ENCODE measurements at places on chromosomes 11 and 22. TPM values are rescaled to one million over a fixed set of nuclear protein-coding genes. Genes with fewer than 3 reads are reported as not detected.

The CNTF gene
- total RNA-seq, result 2.4 TPM

The MUC2 gene
- not detected for total RNA-seq

The SPCS2 gene
- total RNA-seq, result 101 TPM

The TRIM51 gene
- total RNA-seq, result not detected

The APOBEC3B gene
- 1.4 TPM for total RNA-seq

The OR10A2 gene
- not detected for total RNA-seq

The FAM227A gene
- total RNA-seq, result 1.1 TPM

The LMO1 gene
- total RNA-seq, result not detected

The SULT4A1 gene
- total RNA-seq, result not detected

The YPEL4 gene
- total RNA-seq, result 11.1 TPM

The CDKN1C gene
- total RNA-seq, result 5.7 TPM
